ENCODE measurements at places on chromosomes 11 and 22.

GRCh38 chr22:39150848-39151215 lies 1.6 kb downstream of the CBX7 start:
- no peak for DNase-seq

- DNase-seq, result no peak
These were observed 20.4 kb downstream of the RSPH14 start for GRCh38 chr22:23121424-23121823.

- no peak for DNase-seq
These were observed 207.5 kb downstream of the PGR start for GRCh38 chr11:100922121-100922520.

GRCh38 chr22:40023341-40023841 lies 28.6 kb downstream of the FAM83F start:
- no peak for DNase-seq

DNA sequence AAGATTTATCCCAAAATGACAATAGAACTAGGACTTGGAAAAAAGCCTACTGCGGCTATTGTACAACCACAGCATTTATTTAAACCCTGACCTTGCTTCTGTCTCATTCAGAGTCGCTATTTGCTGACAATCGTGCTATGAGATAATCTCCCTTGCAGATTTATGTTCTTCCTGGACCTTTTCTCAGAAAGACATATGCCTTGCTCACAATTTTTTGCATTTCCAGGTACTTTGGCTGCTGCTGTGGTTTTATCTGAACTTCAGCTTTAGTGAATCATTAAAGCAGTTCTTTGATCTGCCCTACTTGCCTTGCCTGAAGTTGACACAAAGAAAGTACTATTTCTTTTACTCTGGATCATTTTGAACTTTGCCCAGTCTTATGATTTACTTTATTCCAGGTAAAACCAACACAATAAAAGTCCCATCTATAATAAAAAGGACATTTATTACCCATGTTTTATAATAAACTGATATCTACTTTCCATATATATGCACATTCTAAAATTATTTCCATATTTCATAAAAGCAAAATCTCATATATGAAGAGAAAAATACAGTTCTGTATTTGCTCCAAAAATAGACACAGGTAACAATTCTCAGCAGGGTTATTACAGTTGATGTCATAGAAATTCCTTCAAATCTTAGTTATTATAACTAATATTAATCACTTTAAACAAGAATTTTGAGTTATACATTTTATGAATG lies 63.4 kb upstream of the CARD18 start:
- no peak for DNase-seq

- DNase-seq, result no peak
These were observed 13.3 kb upstream of the IL10RA start for GRCh38 chr11:117972629-117973502.

GRCh38 chr11:61834278-61835048 lies 6.4 kb downstream of the FADS2 start:
- no peak for DNase-seq

DNA sequence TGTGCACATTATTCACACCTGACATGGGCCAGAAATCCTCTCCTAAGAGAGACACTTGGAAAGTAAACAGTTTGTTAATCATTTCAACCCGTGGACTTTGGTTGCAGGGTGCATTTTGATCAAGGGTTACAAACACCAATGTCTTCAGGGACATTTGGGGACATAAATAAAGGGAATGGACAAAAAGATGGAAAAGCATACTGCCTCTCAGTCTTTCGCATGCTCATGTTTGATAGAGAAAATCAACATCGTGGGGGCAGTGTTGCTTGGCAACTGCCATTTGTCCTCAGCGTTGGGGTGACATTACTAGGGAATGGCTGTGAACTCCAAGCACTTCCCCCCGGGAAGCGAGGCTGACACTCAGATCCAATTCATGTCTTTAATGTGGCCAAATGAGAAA lies 114.7 kb upstream of the OR4B1 start:
- no peak for DNase-seq

GRCh38 chr11:46719543-46720218 lies 668 bp downstream of the F2 start:
- no peak for DNase-seq

DNA sequence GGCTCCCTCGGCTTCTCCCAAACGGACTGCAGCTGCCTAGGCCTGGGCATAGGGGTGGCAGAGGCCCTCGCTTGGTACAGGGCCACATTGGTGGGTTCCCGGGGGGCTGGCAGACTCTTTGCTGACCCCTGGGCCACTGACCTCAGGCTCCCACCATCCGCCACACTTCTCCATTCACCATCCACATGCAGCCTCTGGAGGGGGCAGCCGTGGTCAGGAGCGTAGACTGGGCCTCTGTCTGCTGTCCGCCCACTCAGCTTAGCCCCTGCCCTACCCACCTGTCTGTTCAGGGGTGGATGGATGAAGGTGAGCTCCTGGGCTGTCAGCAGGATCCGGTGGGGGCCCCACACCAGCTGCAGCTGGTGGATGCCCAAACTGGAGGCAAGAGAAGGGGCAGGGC lies 45.7 kb upstream of the LRRC32 start:
- no peak for DNase-seq

DNA sequence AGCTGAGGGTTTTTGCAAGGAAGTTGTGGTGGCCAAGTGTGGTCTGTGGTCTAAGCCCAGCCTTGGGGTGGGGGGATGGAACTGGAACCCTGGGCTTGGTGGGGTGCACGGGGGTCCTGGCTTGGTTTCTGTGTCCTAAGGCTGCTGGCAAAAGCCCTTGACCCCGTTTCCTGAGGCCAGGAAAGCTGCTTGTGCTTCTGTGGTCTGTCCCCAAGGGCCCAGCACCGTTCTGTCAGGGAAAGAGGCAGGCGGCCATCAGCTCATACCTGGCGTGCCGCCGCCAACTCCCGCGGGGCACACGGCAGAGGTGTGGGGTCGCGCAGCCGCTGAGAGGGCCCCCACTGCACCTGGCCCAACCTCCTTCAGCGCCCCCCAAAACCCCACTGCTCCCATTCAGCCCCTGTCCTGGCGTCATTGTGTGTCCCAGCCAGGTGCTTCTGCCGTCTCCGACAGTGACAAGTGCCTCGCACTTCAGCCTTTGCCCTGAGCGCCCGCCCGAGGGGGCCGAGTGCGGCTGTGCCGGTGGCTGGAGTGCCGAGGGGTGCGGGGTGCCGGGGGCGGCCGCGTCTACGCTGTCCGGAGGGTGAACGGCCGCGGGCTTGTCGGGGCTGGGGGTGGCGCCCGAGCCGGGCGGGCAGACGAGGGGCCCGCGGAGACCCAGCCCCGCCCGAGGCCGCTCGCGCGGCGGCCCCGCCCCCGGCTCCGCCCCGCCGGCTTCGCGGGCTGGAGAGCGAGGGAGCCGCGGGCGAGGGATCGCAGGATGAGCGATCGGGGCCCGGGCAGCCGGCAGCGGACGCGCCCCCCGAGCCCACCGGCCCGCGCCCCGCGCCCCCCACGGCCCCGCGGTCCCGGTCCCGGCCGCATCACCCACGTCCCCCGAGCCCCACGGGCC lies at the start of gene CNIH2:
CNIH2 (plus strand) TSS at position 705 of the 892 bp plus-strand sequence. CDS start 282 bp downstream, outside the sequence.
- no peak for DNase-seq

DNA sequence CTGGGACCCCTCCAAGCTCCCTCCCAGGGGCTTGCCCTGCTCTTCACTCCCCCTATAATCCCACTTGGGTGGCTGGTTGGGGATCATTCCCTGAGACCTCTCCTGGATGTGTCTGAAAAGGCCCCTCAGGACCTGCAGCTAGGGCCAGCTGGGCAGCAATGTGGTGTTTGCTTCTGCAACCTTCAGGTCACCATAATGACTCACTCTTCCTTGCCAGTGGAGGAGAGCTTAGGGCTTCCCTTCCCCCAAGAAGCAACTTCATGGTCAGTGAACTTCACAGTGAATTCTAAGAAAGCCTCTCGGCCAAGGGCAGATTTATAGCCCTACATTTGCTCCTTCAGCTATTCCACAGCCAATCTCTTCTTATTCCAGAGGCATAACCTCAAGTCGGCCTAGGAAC lies 45.1 kb upstream of the TSPAN18 start:
- no peak for DNase-seq

DNA sequence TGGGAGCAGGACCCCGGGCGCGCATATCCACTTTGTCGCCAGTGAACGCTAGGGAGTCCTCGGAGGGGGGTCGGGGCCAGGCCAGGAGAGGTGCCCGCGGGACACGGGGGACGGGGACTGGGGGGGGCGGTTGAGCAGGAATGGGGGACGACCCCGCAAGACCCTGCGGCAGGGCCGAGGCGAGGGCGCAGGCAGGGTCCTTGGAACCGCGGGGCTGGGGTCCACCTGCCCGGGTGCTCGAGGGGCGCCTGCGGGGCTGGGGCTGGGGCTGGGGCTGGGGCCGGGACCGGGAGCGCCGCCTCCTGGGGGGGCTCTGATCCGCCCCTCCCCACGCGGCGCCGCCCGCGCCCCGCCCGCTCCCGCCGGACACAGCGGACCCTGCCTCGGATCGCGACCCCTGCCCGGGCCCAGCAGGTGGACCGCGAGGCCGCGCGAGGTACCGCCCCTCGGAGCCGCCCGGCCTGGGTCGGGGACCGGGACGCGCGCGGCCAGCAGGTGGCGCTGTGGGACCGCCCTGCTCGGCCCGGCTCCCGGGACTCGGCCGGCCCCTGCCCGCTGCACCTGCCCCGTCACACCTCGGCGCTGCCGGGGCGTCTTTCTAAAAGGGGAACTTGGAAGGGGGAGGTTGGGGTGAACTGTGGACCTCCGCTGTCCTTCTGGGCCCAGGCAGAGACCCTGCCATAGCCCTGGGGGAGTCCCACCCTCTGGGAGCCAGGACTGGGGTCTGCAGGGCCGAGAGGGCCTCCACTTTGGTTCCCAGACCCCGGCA lies 11.0 kb downstream of the CRELD2 start:
- DNase-seq, result peak; percentile 54

GRCh38 chr11:86877503-86877902 lies 77.2 kb downstream of the PRSS23 start:
- no peak for DNase-seq

- no peak for DNase-seq
These were observed 2.7 kb downstream of the RBM14 start for GRCh38 chr11:66619080-66619554.

- no peak for DNase-seq
These were observed 195.9 kb downstream of the CSNK2A3 start for GRCh38 chr11:11157185-11157584.

- DNase-seq, result no peak
These were observed 21.2 kb upstream of the OR10A5 start for GRCh38 chr11:6824136-6824823.

- no peak for DNase-seq
These were observed 125.7 kb upstream of the SNX19 start for GRCh38 chr11:131042041-131042390.

GRCh38 chr11:120182790-120183491 lies 27.9 kb upstream of the OAF start:
- no peak for DNase-seq

DNA sequence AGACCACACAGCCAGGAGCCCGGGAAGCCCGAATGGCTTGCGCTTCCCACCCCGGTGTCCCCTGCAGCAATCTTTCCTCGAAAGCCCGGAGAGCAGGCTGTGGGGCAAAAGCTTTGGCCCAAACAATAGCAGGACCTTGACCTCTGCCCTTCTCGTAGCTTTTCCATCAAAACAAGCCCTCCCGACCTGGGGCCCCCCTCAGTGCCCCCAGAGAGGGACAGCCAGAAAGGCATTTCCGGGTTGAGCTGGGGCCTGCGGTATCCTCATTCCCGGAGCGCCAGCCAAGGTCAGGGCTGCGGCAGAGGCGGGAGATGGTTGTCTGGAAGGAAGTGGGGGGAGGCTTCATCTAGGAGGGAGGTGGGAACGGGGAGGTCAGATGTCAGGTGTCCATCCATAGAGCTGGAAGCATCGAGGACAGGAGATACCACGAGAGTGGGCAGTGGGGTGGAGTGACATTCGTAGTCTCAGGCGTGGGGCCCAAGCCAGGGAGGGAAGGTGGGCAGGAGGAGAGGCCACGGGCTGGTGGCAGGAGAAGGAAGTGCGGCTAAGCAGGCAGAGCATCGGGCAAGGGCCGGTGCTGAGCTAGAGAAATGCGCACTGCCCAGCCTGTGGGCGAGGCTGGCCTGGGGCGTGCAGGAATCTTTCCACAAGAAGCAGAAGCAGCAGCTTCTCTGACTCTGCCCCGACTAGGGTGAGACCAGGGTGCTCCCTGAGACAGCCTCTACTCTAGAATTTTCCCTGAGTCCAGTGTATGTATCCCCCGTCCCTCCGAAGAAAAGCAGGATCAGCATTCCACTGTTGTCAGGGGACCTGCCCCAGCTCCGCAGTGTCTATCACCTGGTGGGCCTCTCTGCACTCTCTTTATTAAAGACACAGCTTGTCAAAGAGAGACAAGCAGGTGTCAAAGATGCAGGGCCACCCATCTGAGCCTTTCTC lies 14.3 kb downstream of the PDGFB start:
- no peak for DNase-seq

DNA sequence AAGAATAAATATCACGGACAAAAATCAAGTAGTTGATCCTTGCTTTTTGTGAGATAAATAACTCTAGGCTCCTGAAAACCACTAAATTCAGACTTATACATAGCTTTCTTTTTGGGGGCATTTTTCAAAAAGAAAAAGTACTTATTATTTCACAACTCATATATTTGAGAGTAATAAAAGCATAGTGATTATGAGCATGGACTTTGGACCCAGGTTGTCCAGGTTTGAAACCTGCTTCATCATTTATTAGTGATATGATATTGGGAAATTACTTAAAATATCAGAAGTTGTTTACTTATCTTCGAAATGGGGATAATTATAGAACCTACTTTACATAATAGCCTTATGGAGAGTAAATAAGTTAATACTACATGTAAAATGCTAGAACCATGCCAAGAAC lies 17.0 kb upstream of the LDHAL6A start:
- no peak for DNase-seq

GRCh38 chr22:42091455-42091782 lies 847 bp upstream of the NDUFA6 start:
- DNase-seq, result no peak

- DNase-seq, result no peak
These were observed 9.9 kb downstream of the NARS2 start for GRCh38 chr11:78564490-78565467.

- DNase-seq, result no peak
These were observed 15.2 kb downstream of the PHLDB1 start for GRCh38 chr11:118622376-118623268.

- no peak for DNase-seq
These were observed 3.1 kb downstream of the CERK start for GRCh38 chr22:46734830-46735453.

GRCh38 chr22:19718456-19719049 lies 4.2 kb downstream of the SEPTIN5 start:
- DNase-seq, result no peak

- DNase-seq, result no peak
These were observed 138.6 kb upstream of the ARHGAP20 start for GRCh38 chr11:110850846-110851245.

DNA sequence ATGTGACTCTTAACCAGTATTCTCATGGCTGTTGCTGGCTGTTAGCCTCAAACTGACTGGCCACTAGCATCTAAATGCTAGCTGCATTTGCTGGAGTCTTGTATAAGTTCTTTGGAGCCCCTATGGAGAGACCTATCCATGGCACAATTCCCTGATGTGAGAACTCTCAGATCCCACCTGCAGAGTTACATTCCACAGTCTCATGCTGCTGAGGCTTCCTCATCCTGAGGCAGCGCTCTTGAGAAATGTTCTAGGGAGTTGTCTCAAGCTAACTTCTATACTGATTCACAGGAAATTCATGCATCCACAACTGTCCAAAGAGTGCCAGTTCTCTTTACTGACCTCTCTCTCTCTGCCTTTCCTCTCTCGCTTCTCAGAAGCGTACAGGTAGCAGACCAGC lies 218.0 kb upstream of the PITPNB start:
- DNase-seq, result no peak

All from stimulated activated CD8-positive, alpha-beta memory T cell treated with anti-CD3 and anti-CD28 coated beads, Interleukin-7, amount 100 ng/mL, for 24 hours (primary cell).